Brain (organoid and tissue), 16 donors: ENCODE measurements at places on chromosomes 3 and 15.

GRCh38 chr3:177729956-177730681 lies 532.8 kb upstream of the TBL1XR1 start:
- peak; percentile 75 for DNase-seq

- no peak for DNase-seq
Measured at GRCh38 chr3:197495059-197495455, 60.7 kb downstream of the BDH1 start.

DNA sequence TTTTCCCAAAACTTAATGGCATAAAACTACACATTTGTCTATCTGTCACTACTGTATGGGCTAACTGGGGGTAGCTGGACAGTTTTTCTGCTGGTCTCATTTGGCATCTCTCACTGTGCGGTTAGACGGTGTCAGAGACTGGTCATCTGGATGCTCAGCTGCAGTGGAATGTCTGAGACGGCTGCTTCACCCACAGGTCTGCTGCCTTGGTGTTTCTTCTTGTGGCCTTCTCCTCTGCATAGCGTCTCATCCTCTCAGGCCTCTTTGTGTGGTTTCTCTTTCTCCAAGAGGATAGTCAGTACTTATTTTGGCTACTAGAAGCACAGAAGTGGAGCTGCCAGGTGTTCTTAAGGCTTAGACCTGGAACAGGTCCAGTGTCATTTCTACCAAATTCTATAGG lies 35.9 kb upstream of the GOLGA6L9 start:
- DNase-seq, result no peak

- peak; percentile 47 for DNase-seq
Measured at GRCh38 chr15:80512726-80513660, 108.8 kb downstream of the ARNT2 start.

GRCh38 chr3:192727032-192727847 lies at the start of gene FGF12:
FGF12 (minus strand) TSS chr3:192727541.
- DNase-seq, result peak; percentile 97

GRCh38 chr3:136351351-136351750 lies 101.2 kb downstream of the PCCB start:
- DNase-seq, result no peak

- DNase-seq, result no peak
Measured at GRCh38 chr3:37985637-37986320, 4.8 kb upstream of the VILL start.

- peak; percentile 32 for DNase-seq
Measured at GRCh38 chr3:77456906-77457305, 417.0 kb downstream of the ROBO2 start.

- DNase-seq, result no peak
Measured at GRCh38 chr3:193261970-193262369, 20.9 kb downstream of the PLAAT1 start.

DNA sequence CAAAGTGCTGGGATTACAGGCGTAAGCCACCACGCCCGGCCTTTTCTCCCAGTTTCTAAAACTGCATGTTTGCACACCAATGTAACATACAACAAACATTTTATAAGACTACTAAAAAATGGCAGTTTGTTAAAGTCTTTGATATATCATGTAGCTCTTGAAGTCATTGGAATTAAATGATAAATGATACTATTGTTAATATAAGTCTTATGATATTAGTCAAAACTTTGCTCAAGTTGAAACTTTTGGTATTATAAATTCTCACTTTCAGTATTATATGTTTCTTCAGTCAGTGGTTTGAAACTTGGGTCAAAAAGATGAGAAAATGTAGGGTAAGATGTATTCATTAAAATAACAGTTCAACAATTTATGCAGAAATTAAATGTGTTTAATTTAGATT lies 117.6 kb upstream of the TBL1XR1 start:
- no peak for DNase-seq
